ENCODE measurements at places on chromosomes 3 and 15.

- no peak for DNase-seq
These were observed 9.8 kb upstream of the SNRPN start for GRCh38 chr15:24944954-24945353.

DNA sequence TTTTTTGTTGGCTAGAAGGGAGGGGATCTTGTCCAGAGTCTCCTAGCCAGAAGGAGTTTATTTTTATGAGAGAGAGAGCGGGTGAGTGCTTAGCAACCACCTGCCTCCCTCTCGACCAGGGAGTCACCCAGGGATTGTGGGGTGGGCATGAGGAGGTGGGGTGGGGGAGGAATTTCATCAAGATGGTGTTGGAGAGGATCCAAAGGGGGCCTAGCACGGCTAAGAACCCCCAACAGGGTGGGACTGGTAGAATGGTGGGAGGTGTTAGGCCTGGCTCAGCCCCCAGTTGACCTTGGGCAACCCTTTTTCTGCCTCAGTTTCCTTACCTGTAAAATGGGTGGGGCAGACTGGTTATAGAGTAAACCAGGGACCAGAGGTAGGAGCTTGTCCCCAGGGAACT lies 1.8 kb downstream of the SLC6A6 start:
- no peak for DNase-seq

DNA sequence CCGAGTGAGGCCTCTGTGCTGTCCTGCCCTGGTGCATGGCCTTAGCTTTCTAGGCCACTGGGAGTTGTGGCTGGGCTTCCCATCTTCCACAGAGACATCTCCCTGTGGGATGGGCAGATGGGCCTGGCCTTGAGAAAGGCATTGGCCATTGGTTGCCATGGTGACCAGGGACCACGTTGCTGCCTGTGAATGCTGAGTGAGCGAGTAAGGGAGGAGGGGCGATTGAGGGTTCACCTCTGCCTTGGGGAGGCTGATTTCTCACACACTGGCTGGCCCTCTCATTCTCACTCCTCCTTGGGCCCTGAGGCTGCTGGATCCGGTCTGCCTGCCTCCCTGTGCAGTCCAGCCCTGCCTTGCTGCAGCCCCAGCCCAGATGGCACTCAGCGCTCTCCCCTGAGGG lies 26.4 kb upstream of the DOCK3 start:
- DNase-seq: no peak

- DNase-seq: no peak
These were observed 1.2 kb downstream of the ALDH1A3 start for GRCh38 chr15:100880897-100881242.

DNA sequence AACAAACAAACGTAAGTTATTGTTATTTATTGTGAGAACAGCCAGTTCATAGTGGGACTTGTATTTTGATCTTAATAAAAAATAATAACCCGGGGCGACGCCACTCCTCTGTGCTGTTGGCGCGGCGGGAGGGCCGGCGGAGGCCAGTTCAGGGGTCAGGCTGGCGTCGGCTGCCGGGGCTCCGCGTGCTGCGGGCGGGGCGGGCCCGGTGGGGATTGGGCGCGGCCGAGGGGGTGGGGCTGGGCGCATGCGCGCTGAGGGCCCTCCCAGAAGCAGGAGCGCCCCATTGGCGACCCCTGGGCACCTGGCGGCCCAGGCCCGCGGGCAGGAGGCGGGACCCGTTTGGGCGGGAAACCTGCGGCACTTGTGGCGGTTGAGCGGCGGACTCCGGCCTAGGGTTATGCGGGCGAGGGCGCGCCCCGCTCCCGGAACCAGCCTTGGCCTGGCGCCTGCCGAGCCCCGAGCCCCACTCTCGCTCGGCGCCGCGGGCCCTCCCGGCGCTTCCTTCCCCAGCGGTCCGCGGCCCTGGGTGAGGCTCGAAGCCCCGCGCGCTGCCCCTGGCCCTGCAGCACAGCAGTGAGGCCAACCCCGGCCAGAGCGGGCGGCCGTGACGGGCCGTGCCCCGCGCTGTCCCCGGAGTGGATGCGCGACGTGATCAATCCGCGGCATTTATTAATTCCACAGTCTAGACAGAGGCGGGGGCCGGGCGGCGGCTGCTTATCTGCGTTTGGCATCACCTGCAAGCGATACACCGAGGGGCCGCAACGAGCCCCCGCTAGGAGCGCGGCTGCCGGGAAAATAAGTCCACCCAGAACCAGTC lies 6.0 kb downstream of the ISL2 start:
- DNase-seq: no peak

- DNase-seq: no peak
These were observed 63.9 kb downstream of the UQCC5 start for GRCh38 chr3:52600258-52600657.

- DNase-seq: peak; percentile 42
These were observed 49.5 kb downstream of the APBA2 start for GRCh38 chr15:28935316-28935715.

GRCh38 chr15:52805351-52806283 lies 15.5 kb upstream of the ONECUT1 start:
- no peak for DNase-seq

- no peak for DNase-seq
These were observed 144.2 kb upstream of the SOX2 start for GRCh38 chr3:181567311-181568075.

DNA sequence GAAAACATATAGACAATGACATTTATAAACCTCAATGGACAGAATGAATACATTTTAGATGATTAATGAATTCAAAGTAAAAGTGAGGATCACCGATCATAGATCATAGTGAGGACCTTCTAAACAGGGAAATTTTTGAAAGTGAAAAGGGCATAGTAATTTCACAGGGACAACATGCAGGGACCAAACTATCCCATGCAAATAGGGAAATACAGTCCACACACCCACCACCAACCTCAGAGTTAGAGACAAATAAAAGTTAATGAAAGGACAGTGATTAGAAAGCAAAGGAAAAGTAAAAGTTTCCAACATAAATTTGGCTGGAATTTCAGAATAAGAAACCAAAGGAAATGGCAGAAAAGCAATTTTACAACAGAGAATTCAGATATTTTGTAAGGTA lies 15.4 kb upstream of the CHRNA7 start:
- no peak for DNase-seq

- DNase-seq: no peak
These were observed 62.6 kb upstream of the ATP11B start for GRCh38 chr3:182730675-182731042.

- DNase-seq: no peak
These were observed 36.0 kb upstream of the ULK4 start for GRCh38 chr3:41997702-41998550.

- no peak for DNase-seq
These were observed 56.4 kb downstream of the LSAMP start for GRCh38 chr3:116388867-116389385.

DNA sequence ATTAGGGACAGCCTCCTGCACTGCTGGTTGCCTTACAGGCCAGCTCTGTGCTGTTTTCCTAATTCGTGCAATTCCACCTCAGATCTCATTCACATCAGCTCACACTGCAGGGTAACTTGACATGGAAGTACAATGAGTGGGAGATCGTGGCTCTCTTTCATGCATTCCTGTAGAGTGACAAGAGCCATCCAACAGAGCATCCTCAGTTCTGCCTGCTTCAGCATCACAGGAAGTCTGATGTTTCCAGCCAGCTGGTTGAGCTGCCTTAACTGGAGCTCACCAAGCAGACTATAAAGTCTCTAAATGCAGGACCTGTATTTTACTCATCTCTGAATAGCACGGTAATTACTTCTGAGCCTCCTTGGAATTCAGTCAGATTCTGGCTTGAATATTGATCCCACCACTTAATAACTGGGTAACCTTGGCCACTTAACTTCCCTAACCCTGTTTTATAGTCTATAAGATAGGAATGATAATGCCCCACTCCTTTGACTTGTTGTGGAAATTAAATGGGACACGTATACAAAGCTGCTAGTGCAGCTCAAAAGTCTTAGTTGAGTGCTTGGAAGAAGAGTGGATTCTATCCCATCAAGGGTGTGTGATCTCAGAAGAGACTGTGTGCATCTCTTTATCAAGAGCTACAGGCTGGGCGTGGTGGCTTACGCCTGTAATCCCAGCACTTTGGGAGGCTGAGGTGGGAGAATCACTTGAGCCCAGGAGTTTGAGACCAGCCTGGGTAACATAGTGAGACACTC lies 1.4 kb upstream of the DIS3L start:
- DNase-seq: peak; percentile 14

DNA sequence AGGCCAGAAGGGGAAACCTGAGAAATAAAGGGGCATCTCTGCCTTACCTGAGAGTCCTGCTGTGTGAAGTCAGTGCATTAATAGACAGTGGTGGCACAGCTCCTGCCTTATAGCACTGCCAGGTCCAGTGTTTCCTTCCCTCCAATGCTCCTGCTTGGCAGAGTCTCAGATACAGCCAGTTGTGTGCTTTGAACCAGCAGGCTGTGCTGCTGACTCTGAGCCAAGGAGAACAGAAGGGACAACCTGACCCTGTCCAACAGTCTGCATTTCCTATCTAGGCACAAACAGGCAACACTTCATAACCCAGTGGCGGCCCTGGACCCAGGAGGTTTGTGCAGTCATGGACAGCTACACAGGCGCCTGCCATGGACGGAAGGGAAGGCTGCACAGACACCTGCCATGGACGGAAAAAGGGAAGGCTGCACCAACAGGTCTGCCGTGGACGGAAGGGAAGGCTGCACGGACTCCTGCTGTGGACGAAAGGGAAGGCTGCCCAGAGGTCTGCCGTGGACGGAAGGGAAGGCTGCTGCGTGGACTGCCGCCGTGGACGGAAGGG lies 33.9 kb upstream of the PLXNA1 start:
- DNase-seq: no peak

DNA sequence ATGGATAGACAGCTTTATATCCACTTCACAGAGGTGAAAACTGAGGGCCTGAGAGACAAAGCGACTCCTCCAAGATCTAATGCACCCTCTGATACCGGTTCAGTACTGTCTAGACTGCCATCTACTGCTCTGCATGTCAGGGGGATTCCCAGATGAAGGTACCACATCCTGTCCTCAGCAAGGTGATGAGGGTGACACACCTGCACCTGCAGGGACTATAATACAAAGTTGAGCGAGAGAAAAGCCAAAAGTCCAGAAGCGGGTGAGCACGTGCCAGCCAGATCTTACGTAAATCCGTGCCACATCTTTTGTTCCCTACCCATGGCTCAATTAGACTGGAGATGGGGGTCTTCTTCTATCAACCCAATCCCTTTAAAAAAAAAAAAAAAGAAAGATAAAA lies 32.4 kb upstream of the HES1 start:
- DNase-seq: no peak

GRCh38 chr3:174325834-174326700 lies 533.1 kb upstream of the NAALADL2 start:
- no peak for DNase-seq

DNA sequence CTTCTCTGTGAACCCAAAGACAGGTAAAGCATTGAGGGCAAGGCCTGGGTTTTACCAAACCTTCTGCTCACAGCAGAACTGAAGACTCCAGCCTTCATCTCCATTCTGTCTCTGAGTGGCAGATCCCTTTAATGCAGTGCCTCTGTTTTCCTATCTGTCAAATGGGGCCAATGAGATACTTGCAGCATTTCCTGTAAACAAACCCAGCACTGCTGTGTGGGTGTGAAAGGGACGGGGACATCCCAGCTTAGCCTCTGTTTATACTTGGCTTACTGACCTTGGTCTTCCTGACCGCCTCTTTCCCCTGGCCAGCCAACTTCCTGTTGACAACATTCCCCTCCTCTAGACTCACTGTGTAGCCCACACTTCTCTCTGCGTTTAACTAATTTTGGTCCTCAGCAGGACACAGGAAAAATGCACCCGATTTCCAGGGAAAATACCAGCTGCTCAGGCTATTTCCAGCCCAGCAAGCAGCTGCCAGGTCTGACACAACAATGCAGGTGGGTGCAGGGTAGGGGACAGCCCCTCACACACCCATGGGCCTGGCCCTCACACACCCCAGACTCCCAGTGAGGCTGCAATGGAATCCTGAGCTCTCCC lies 105.9 kb upstream of the HERC1 start:
- no peak for DNase-seq

- no peak for DNase-seq
These were observed 4.2 kb downstream of the PRR23B start for GRCh38 chr3:139016430-139017048.

GRCh38 chr3:137106612-137107240 lies 148.9 kb downstream of the IL20RB start:
- DNase-seq: no peak

GRCh38 chr3:131960324-131960723 lies 74.5 kb downstream of the CPNE4 start:
- DNase-seq: no peak

- DNase-seq: no peak
These were observed 46.2 kb downstream of the NR1D2 start for GRCh38 chr3:23991306-23991682.

DNA sequence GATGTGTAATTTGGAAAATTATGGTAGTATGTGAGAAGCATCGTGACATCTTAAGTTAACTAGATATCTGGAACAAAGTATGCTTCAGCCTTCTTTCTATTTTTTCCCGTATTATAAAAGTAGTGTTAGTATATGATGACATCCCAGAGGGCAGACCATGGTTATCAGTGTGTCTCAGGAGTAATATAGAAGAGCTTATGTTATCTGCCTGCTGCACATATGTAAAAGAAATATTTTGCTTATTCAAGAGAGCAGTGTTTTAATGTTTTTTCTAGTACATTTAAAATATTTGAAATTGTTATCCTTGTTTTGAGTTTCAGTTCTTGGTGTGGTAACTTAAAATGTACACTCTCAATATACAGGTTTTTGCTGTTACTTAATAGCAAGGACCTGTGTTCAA lies 24.1 kb downstream of the PLCL2 start:
- DNase-seq: no peak

- no peak for DNase-seq
These were observed 169.3 kb downstream of the RAB11A start for GRCh38 chr15:66038387-66039116.

GRCh38 chr3:46542344-46542743 lies 23.8 kb downstream of the LRRC2 start:
- DNase-seq: no peak

DNA sequence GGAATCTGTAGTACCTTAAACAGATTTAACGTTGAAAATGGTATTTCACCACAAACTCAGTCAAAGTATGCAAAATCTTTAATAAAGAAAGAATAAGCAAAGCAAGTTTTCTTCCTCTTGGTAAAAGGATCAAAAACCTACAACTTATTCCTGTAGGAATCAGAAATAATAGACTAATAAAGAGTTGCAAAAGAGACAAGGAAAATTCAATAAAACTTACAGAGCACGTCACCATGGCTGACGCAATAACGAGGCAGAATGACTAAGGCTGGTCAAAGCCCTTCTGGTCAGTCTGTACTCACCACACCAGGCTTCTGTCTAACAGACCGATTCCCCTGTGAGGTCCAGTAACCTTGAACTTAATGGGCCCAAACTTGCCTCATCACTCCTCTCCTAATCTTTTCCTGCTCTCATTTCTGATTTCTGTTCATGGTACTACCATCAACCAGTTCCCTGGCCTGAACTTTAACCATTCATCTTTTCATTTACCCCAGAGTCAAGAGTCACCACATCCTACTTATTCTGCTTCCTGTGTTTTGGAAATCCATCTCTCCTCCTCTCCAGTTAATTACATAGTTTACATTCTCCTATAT lies 5.0 kb downstream of the MASP1 start:
- no peak for DNase-seq

DNA sequence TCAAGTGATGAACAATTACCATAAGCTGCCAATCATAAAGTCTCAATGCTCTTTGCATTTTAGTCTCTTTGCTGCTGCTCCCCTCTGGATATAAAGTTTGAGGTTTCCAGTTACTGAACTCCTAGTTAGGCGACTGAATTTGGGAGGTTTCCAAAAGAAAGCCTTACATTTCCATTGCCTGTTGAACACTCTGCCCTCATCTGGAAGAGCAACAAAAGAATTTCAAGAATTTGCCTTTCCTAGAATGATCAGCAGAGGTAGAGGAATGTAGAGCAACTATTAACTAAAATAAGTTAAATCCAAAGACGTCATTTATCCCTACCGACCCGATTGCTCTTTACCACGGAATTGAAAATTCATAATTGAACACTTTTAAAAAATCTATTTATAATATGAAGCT lies 53.4 kb upstream of the PRICKLE2 start:
- no peak for DNase-seq
